ENCODE measurements at places on chromosomes 1 and 21. TPM values are rescaled to one million over a fixed set of nuclear protein-coding genes. Genes with fewer than 3 reads are reported as not detected.

Gene HFM1
- total RNA-seq, result 0.53 TPM

DNA sequence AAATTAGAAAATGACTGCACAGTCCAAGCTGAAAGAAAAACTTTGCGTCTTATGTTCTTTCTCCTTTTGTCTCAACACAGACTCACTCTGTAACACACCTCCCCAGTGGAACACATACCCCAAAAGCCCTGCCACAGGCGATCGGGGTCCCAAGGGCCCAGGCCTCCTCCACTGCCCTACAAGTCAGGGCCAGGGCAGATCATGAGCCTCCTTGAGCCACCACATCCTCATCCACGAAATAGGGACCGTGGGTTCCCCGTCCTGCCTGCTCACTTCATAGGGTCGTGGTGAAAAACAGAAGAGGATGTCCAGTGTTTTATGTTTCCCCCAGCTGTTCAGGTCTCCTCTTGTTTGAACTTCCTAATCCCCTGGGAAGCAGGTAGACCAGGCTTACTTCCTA, 116.7 kb downstream of the KCNN3 start:
- H3K27me3 ChIP-seq, result peaks cover 13% of the 10 kb centered on the region
- DNase-seq, result no peak

- H3K36me3 ChIP-seq, result no peaks in the 10 kb centered on the region
- no peak overlapping the region for H3K4me3 ChIP-seq
- H3K4me1 ChIP-seq, result no peaks in the 10 kb centered on the region
- no peak overlapping the region for H3K27ac ChIP-seq
These were observed 1995.8 kb downstream of the NCAM2 start for GRCh38 chr21:22993822-22994574.

DNA sequence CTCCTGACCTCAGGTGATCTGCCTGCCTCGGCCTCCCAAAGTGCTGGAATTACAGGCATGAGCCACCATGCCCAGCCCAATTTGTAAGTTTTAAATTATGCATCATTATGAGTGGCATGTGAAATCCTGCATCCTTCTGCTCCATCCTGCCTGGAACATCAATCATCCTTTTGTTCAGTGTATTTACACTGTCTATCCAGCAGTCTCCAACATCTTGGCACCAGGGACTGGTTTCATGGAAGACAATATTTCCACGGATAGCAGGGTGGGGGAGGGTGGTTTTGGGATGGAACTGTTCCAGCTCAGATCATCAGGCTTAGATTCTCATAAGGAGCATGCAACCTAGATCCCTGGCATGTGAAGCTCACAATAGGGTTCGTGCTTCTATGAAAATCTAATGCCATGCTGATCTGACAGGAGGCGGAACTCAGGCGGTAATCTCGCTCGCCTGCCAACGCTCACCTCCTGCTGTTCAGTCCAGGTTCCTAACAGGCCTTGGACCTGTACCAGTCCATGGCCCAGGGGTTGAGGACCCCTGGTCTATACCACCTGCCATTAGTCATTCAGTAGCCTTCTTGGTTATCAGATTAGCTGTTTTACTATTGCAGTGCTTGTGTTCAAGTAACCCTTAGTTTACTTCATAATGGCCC, 22.2 kb upstream of the TCEA3 start:
- H3K27ac ChIP-seq, result no peak overlapping the region
- H3K4me3 ChIP-seq, result no peak overlapping the region
- DNase-seq, result no peak
- H3K36me3 ChIP-seq, result peaks cover 2% of the 10 kb centered on the region
- no peaks in the 10 kb centered on the region for H3K27me3 ChIP-seq
- peaks cover 2% of the 10 kb centered on the region for H3K4me1 ChIP-seq

Gene CHIA
- not detected for total RNA-seq

DNA sequence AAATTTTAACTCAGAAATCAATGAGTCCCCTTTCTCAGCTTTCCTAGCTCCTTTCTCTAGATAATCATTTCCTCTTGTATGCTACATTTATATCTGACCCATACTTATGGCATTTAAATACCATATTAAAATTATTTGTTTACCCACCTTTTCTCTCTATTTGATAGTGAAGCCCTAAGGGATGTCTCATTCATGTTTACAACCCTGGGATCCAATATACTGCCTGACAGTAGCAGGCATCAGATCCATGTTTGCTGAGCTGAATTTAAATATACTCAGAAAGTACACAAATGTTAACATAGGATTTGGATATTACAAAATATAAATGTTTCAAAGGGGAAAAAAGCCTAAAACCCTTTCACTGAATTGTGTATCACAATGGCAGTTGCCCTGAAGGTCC, 26.5 kb downstream of the SCMH1 start:
- H3K27me3 ChIP-seq, result no peaks in the 10 kb centered on the region
- H3K36me3 ChIP-seq, result no peaks in the 10 kb centered on the region
- no peak overlapping the region for H3K27ac ChIP-seq
- H3K4me1 ChIP-seq, result no peaks in the 10 kb centered on the region
- no peak for DNase-seq
- H3K4me3 ChIP-seq, result no peak overlapping the region

DNA sequence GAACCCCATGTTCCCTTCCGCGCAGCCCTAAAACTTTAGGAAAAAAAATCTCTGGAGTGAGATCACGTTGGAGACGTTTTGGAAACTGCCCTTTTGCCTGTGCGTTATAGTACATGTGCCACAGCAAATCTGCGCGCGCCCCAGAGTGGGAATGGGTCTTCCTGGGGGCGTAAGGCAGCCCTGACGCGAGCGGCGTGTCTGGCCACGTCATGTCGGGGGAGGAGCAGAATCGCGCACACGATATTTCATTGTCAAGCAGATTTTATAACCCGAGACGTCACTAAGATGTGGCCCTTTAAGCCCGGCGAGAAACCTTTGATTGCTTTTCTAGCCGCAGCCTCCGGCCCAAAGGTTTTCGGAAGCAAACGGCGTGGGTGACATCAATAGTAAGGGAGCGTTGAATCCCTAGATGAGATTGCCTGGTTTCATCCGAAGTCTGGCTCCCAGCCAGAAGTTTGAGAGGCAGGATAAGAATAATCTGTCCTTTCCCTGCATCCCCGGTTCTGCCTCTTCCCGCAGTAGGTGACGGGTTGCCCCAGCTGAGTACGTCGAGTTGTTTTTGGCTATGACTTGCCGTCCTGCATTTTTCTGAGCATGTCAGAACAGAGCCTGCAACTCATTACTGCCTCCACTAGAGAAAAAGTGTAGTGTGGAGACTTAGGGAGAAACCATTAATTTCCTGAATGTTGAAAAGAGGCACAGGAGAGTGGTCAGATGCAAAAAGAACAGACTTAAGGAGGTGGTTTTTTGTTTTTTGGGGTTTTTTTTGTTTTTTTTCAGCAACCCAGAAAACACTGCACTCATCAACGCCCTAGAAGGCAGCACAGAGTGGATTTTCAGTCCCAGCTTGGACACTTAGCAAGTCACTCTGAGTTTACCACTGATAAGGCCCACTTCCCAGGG, 817 bp upstream of the PMVK start:
- peak overlapping the region; percentile 100 for H3K27ac ChIP-seq
- H3K36me3 ChIP-seq, result no peaks in the 10 kb centered on the region
- no peaks in the 10 kb centered on the region for H3K27me3 ChIP-seq

DNA sequence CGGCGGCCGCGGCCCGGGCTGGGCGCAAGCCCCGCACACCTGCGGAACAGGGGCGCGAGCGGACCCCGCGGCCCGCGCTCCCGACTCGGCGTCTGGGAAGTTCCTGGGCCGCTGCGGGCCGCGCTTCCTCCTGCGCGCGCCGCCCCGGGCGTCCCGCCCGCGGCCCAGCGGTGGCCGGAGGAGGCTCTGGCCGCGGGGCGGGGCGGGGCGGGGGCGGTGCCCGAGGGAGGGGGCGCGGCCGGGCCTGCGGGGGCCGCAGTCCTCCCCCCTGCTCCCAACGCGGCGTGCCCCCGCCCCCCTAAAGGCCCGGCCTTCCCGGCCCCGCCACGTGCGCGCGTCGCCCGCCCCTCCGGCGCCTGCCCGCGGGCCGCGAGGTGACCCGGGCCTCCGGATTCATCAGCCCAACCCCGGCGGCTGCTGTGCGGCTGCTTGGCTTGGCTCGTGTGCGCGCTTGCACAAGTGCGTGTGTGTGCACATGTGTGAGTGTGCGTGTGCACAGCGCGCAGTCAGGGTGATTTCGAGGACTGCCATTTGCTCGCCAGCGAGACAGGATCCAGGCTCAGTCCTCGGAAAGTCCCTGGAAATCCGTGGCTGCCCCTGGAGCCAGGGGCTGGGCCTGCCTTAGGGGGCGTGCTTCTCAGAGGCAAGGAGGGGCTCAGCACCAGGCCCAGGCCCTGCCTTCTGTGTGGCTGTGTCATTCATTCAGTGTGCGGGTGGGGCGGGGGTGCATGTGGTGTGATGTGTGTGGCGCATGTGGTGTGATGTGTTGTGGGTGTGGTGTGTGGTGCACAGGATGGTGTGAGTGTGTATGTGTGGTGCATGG, at the start of gene C2CD2:
Gene C2CD2 (minus strand): TSS at position 188 of the 823 bp plus-strand sequence. CDS start 370 bp downstream, outside the sequence.
- DNase-seq, result peak; percentile 58
- no peaks in the 10 kb centered on the region for H3K27me3 ChIP-seq
- no peaks in the 10 kb centered on the region for H3K36me3 ChIP-seq

Gene ITGB2
- total RNA-seq, result 0.61 TPM

DNA sequence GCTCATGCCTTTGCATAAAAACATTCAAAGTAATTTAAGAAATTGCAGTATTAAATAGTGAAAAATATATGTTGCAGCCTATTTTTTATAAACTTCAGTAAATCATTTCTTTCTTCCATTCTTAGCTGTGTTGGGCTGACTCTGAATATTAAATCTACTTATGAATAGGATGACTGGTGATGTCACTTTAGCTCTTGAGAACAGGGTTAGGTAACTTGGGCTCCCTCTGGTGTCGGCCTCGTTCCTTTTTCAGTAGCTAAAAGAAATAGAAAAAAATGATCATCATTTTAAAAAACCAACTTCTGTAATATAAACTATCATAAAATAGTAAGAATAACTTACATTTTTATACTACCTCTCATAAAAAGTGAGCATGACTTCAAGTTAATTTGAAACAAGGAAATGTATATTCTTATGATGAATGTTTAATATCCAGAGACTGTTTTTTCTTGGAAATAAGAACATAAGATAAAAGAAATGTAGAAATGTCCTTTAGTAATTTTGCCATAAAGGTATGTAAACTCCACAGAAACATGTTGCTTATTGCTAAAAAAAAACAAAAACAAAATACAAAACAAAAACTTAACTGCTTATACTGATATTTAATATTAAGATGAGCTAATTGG, 26.8 kb upstream of the NCAM2 start:
- H3K4me1 ChIP-seq, result no peaks in the 10 kb centered on the region
- no peaks in the 10 kb centered on the region for H3K36me3 ChIP-seq
- no peaks in the 10 kb centered on the region for H3K27me3 ChIP-seq
- DNase-seq, result peak; percentile 39
- no peak overlapping the region for H3K4me3 ChIP-seq

GRCh38 chr1:23742670-23743286, 493 bp upstream of the ELOA start:
- H3K4me1 ChIP-seq, result peaks cover 16% of the 10 kb centered on the region
- H3K27me3 ChIP-seq, result no peaks in the 10 kb centered on the region
- peak overlapping the region; percentile 59 for H3K27ac ChIP-seq

Gene PRR9
- 0.52 TPM for total RNA-seq

GRCh38 chr1:197921235-197922069, 4.3 kb downstream of the LHX9 start:
- DNase-seq, result no peak
- no peak overlapping the region for H3K4me3 ChIP-seq
- peaks cover 78% of the 10 kb centered on the region for H3K27me3 ChIP-seq
- peaks cover 4% of the 10 kb centered on the region for H3K4me1 ChIP-seq
- H3K27ac ChIP-seq, result no peak overlapping the region
- H3K36me3 ChIP-seq, result no peaks in the 10 kb centered on the region

Gene INSRR
- total RNA-seq, result not detected

GRCh38 chr1:220300442-220301121, 28.3 kb upstream of the RAB3GAP2 start:
- H3K4me3 ChIP-seq, result no peak overlapping the region
- peak overlapping the region; percentile 81 for H3K27ac ChIP-seq
- no peaks in the 10 kb centered on the region for H3K27me3 ChIP-seq
- H3K36me3 ChIP-seq, result no peaks in the 10 kb centered on the region
- peak; percentile 92 for DNase-seq

DNA sequence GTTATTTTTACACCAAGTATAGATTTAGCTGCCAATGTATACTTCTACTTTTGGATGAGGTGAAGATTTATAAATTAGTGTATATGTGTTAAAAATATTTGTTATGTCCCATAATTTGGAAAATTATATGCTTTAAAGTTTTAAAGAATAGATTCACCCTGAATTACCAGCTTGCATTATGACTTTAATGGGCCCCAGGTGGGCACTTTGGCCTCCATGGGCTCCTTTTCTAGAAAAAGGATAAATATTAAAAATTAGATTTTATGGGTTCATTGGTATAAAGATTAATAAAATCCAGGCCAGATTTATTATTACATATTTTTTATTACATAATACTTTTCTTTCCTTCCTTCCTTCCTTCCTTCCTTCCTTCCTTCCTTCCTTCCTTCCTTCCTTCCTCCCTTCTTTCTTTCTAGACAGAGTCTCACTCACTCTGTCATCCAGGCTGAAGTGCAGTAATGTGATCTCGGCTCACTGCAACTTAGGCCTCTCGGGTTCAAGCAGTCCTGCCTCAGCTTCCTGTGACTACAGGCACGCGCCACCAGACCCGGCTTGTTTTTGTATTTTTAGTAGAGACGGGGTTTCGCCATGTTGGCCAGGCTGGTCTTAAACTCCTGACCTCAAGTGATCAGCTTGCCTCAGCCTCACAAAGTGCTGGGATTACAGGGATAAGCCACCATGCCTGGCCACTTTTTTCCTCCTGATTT, 21.9 kb downstream of the KMO start:
- H3K36me3 ChIP-seq, result no peaks in the 10 kb centered on the region
- no peak overlapping the region for H3K27ac ChIP-seq
- no peaks in the 10 kb centered on the region for H3K4me1 ChIP-seq
- H3K4me3 ChIP-seq, result no peak overlapping the region
- DNase-seq, result no peak

Gene CHIT1
- total RNA-seq, result not detected

GRCh38 chr1:232620356-232620969, 9.5 kb downstream of the SIPA1L2 start:
- H3K4me1 ChIP-seq, result peaks cover 6% of the 10 kb centered on the region
- no peaks in the 10 kb centered on the region for H3K27me3 ChIP-seq
- H3K36me3 ChIP-seq, result no peaks in the 10 kb centered on the region
- no peak overlapping the region for H3K27ac ChIP-seq
- peak; percentile 82 for DNase-seq
- no peak overlapping the region for H3K4me3 ChIP-seq
